ENCODE measurements at places on chromosomes 1 and 21. TPM values are rescaled to one million over a fixed set of nuclear protein-coding genes. Genes with fewer than 3 reads are reported as not detected.

DNA sequence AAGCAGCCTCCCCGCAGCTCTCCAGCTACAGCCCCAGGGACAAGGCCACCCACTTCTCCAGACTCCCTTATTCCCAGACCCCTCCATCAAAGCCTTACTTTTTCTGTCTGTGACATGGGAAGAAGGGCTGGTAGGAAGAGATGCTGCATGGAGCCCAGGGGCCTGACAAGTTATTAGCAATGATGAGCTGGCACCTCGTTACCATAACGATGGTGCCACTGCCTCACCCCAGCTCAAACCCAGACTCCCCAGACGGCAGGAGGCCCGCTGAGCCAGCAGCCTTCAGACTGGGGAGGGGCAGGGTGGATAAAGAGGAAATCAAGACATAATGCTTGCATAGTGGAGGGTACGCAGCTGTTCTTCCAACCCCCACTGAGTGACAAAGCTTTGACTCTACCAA lies 3.3 kb downstream of the DLGAP3 start:
- DNase-seq: no peak

GRCh38 chr1:84442256-84442655 lies 36.8 kb upstream of the RPF1 start:
- no peak for DNase-seq

- DNase-seq: no peak
Measured at GRCh38 chr1:214685906-214686305, 82.9 kb downstream of the CENPF start.

The ARTN gene
- total RNA-seq: not detected

GRCh38 chr1:170729225-170730002 lies 65.5 kb downstream of the PRRX1 start:
- DNase-seq: no peak

DNA sequence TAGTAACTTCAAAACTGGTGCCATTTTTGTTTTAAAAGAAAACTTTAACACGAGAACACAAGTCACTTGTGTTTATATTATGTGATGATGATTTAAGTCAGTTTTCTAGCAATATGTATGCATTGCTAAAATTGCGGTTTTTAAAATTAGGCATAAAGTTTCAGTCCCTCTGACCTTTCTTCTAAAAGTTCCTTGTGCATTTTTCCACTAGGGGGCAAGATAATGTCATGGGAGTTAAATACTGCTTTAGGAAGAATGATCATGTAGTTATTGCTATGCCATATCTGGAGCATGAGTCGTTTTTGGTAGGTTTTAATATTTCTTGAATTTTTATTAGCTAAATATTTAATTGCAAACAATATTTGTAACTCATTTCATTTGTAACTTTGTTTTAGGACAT lies 10.7 kb downstream of the CDC7 start:
- DNase-seq: no peak

The KPRP gene
- not detected for total RNA-seq

The GJA8 gene
- not detected for total RNA-seq

GRCh38 chr1:5390504-5390903 lies 601.7 kb downstream of the NPHP4 start:
- DNase-seq: no peak

The BLACAT1 gene
- 0.14 TPM for total RNA-seq

GRCh38 chr1:200029035-200029821 lies 1.7 kb downstream of the NR5A2 start:
- peak; percentile 29 for DNase-seq

The CFHR5 gene
- total RNA-seq: not detected

DNA sequence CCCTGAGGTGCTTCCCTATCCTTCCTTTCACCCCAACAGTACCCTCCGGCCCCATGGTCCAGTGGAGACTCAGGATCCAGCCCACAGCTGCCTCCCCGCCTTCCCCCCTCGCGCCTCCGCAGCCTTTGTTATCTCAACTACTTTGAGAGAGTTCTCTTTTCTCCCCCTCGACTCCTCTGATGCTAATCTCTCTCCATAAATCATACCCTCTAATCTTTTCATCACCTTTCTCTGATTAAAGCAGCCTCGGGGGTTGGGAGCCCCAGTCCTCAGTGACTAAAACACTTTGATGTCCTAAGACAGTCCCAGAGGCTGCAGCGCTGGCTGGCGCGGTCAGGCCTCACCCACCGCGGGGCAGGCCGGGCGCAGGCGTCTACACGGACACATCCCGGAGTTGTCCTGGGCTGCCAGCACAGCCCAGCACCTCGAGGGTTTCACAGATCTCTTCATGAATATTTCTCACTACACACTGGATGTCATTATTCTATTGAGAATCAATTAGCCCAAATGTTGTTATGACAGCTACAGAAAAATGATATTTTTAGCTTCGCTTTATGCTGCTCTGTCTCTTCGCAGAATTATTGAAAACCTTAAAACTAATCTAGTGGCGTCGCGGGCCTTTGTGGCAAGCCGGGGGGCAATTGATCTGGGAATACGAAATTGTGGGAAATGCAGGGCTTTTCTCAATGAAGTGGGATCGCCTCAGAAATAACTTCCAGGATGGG lies 289.5 kb downstream of the RRAGC start:
- DNase-seq: no peak

DNA sequence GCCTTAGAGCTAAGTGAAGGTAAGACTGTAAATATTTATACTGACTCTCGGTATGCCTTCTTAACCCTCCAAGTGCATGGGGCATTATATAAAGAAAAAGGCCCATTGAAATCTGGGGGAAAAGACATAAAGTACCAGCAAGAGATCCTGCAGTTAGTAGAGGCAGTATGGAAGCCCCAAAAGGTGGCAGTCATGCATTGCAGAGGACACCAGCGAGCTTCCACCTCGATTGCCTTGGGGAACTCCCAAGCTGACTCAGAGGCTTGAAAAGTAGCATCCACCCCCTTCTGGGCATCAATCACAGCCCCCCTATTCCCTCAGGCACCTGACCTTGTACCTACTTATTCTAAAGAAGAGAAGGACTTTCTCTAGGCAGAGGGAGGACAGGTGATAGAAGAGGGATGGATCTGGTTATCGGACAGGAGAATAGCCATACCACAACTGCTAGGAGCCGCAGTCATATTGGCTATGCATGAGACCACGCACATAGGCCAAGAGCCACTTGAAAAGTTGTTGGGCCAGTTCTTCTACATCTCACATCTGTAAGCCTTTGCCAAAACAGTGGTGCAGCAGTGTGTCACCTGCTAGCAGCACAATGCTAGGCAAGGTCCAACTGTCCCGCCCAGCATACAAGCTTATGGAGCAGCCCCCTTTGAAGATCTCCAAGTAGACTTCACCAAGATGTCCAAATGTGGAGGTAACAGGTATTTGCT lies 19.4 kb downstream of the PLA2G2F start:
- DNase-seq: no peak

The TMEM81 gene
- total RNA-seq: 6.0 TPM

- DNase-seq: no peak
Measured at GRCh38 chr21:27466140-27466539, 499.3 kb upstream of the ADAMTS5 start.

DNA sequence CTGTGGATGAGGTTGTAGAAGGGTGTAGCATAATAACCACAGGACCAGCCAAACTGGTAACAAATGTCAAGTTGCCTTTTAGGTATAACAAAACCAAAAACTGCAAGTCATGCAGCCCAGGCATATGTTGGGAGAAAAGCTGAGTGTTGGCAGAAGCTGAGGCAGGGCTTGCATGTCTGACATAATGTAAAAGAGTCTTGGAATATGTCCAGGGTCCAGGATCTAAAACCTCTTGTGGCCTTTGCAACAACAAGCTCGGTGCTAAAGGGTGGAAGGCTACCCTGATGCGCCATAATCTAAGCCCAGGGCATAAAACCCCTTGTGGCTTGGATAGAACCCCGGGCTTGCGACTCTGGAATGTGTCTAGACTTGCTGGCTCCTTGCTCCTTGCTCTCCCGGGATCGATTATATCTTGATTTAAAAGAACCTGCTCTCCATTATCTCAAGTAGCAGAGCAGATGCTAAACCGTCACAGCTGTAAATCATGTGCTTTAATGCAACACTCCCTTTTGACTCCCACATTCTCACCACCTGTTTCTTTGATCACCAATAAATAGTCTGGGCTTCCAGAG lies 26.5 kb upstream of the SLC35A3 start:
- no peak for DNase-seq

Data from activated naive CD4-positive, alpha-beta T cell treated with anti-CD3 and anti-CD28 coated beads, Interleukin-2, amount 50 U/mL, for 72 hours (primary cell).